ENCODE measurements at places on chromosomes 7 and 10.

- no peak for DNase-seq
Observed at GRCh38 chr7:39313974-39314373, 252.2 kb upstream of the YAE1 start.

GRCh38 chr10:120414946-120415345 lies 42.1 kb upstream of the PLPP4 start:
- no peak for DNase-seq

DNA sequence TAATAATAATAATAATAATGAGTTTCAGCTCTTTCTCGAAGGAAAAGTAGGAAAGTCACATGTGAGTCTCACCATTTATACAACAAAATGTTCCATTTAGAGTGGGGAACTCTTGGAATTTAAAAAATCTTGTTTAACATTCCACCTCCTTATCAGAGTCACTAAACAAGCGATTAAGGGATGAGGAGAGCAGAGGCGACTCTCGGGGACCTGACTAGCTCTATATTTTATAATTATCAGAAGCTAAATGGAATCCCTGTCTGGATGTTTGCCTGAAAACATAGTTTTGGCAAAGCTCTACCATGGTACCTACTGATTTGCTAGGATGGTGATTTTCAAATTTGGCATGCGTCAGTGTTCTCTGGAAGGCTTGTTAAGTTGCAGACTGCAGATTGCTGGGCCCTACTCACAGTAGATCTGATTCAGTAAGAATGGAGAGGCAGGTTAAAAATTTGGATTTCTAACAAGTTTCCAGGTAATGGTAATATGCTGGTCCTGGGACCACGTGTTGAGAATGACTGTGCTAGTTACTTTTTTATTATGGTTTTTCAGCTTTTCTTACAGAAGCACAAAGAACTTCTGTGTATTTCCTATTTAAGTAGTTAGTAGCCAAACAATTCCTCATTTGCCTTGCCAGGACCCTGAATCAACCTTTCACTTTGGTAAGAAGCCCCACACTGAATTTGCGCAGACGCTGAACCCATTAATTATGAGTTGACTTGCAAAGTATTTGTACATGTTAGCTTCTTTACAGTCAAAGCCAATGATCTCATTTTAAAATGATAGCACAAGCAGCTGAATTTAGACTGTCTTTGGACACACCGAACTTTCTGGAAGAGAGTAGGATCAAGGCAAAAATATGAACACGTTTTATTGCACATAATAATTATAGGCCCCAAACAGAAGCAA lies 39.5 kb downstream of the CPED1 start:
- DNase-seq, result no peak

DNA sequence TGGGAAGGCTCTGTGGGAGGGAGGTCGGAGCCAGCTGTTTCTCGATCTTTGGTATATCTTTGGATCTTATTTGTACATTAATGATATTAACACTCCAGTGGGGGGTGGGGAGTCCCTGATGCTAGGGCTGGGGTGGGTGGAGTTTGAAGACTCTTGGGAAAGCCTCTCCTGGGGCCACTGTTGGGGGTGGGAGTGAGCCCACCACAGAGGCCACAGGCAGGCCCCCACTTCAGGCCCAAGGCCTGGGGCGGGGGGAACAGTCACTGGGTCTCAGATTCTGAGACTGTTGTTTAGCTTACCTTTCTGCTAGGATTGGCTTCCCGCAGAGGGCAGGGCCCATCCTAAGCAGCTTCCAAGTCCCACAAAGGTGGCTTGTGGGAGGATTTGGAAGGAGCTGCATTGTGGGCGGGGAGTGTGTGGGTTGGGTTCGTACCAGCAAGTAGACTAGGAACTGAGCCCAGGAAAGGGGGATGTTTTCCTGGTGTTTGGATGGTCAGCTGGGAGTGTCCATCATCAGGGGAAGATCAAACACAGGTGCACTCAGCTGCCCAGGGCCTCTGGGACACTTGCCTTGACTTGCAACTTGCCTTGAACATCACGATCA lies 11.9 kb downstream of the YKT6 start:
- DNase-seq, result no peak

DNA sequence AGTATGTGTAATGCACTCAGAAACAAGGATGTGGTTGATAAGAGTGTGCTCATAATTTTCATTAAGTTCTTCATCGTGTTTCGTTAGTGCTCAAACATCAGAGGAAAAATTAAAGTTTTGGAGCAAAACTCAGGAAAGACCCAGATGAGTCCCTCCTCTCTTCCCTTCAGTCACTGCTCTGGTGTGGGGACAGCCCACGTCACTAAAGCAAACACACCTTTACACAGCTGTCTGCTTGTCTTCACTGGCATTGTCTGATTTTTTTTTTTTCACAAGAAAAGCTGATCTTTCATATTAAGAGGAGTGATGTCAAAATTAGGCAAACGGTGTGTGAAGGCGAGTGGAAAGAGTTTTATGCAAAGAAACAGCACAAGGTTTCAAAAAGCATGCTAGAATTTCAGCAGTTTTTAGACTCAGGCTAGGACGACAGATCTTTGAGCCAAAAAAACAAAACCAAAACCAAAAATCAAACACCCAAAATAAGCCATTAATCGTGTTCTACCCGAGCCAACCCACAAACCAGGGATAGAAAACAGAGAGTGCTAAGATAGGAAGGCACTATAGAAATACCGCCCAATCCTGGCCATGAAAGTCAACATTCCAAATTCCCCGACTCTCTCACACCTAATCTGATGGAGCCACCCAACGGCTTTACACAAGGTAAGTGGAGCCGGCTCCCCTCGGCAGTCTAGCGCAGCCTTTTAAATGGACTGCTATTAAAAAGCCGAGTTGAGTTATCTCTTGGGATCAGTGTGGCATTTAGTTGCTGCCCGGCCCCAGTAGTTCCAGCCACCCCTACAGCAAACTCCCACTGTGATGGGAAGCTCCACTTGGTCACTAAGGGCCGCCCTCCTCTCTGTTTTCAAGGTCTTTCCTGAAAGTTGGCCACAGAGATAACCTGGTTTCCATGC lies 27.9 kb upstream of the GATA3 start:
- no peak for DNase-seq
